Testis (tissue), 5 donors: ENCODE measurements at places on chromosomes 11 and 22. TPM values are rescaled to one million over a fixed set of nuclear protein-coding genes. Genes with fewer than 3 reads are reported as not detected.

CD3E gene
- 0.50 TPM for total RNA-seq

- peak; percentile 37 for DNase-seq
These were observed 52.2 kb downstream of the JAM3 start for GRCh38 chr11:134120921-134121526.

- no peak for DNase-seq
These were observed 39.8 kb downstream of the GLB1L2 start for GRCh38 chr11:134371436-134372185.

GRCh38 chr11:128465946-128466705 is 121.2 kb downstream of the ETS1 start:
- no peak for DNase-seq

DNA sequence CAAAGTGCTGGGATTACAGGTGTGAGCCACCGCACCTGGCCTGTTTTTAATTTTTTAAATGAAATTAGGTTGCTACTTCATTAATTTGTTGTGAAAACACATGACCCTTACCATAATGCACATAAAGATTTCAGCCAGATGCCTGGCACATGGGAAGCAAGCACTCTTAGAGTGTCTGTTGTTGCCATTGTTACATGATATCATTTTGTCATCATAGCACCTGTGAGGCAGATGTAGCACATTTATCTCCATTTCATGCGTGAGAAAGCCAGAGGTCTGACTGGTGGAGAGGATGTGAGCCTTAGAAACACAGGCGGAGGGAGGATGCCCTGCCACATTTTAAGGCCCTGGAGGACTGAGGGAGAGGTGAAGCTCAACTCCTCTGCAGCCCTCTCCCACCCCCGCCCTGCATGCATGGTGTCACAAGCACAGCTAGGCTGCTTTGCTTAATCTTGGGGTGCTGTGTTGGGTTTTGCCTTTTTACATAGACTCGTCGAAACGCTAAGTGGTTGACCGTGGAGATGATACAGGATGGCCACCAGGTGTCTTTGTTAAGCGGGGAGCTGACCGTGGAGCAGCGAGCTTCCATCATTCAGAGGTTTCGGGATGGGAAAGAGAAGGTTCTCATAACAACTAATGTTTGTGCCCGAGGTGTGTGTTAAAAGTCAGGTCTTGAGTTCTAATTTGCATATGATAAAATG is 14.0 kb downstream of the DDX25 start:
- DNase-seq: no peak
